ENCODE measurements at places on chromosomes 6 and 20.

- no peak for DNase-seq
Measured at GRCh38 chr6:47663462-47664216, 34.7 kb upstream of the ADGRF4 start.

DNA sequence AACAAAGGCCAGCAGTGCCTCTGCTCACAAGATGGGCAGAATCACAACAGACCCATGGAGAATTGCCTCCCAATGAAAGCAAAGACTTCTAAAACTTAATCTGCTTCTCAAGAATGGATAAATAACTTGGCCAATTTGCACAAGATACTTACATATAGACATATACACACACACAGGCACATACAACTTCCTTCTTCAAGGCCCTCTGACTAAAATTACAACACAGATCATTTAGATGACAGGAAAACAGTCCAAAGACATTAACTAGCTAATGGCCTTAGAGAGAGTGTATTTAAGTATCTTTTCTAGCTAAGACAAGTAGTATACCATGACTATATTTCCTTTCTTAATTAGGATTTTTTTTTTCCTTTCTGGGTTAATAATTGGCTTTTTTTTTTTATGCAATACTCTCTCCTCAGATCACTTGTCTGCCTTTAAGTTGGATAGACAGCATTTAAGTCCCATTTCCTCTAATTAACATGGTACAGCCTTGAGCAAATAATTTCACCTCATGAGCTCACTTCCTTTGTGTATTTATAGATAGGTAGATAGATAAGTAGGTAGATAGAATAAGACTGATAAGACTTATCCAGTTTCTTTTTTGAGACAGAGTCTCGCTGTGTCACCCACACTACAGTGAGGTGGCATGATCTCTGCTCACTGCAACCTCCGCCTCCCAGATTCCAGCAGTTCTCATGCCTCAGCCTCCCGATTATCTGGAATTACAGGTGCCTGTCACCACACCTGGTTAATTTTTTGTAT lies 70.0 kb downstream of the NRSN1 start:
- no peak for DNase-seq

DNA sequence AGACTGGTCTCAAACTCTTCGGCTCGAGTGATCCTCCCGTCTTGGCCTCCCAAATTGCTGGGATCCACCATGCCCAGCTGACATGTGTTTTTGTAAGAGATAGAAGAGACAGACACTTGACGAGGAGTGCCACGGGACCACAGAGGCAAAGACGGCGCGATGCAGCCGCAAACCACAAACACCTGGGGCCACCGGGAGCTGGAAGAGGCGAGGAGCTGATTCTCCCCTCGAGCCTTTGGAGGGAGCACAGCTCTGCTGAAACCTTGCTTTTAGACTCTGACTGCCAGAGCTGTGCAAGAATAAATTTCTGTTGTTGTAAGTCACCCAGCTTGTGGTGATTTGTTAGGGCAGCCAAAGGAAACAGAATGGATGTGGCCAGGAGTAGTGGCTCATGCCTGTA lies 46.9 kb downstream of the TFAP2C start:
- DNase-seq: no peak

- DNase-seq: peak; percentile 85
Measured at GRCh38 chr20:5065879-5066383, 53.8 kb downstream of the PCNA start.

GRCh38 chr6:151999194-151999593 lies 191.7 kb downstream of the ESR1 start:
- no peak for DNase-seq

GRCh38 chr6:12269110-12269509 lies 21.1 kb upstream of the EDN1 start:
- no peak for DNase-seq

- no peak for DNase-seq
Measured at GRCh38 chr6:100426241-100426640, 38.5 kb downstream of the SIM1 start.

- peak; percentile 58 for DNase-seq
Measured at GRCh38 chr6:47592131-47592840, 106.1 kb upstream of the ADGRF4 start.

All from left lung (tissue), 14 donors.